ENCODE measurements at places on chromosomes 1 and 21.

- no peak for DNase-seq
These were observed 15.0 kb upstream of the TMEM201 start for GRCh38 chr1:9573723-9574122.

DNA sequence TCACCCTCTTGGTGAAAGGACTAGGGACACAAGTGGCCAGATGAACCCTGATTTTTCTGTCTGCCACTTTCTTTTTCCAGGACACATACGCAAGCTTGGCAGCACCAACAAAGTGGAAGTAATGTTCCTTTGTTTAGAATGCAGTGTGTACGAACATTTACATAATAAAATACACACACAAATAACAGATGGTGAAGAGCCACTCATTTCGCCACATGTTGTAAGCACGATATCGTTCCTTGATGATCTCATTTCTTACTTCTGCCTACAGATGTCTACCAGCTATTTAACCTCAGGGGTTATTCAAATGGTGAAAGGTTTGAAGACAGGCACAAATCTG lies 670.2 kb upstream of the CXADR start:
- DNase-seq, result no peak

GRCh38 chr1:240496356-240496755 lies 115.6 kb downstream of the GREM2 start:
- no peak for DNase-seq

GRCh38 chr1:27487966-27488884 lies 1.7 kb downstream of the WASF2 start:
- no peak for DNase-seq

Data from RWPE1 (cell line).